ENCODE measurements at places on chromosomes 2 and 18. TPM values are rescaled to one million over a fixed set of nuclear protein-coding genes. Genes with fewer than 3 reads are reported as not detected.

MAP2 gene
- total RNA-seq = not detected

DNA sequence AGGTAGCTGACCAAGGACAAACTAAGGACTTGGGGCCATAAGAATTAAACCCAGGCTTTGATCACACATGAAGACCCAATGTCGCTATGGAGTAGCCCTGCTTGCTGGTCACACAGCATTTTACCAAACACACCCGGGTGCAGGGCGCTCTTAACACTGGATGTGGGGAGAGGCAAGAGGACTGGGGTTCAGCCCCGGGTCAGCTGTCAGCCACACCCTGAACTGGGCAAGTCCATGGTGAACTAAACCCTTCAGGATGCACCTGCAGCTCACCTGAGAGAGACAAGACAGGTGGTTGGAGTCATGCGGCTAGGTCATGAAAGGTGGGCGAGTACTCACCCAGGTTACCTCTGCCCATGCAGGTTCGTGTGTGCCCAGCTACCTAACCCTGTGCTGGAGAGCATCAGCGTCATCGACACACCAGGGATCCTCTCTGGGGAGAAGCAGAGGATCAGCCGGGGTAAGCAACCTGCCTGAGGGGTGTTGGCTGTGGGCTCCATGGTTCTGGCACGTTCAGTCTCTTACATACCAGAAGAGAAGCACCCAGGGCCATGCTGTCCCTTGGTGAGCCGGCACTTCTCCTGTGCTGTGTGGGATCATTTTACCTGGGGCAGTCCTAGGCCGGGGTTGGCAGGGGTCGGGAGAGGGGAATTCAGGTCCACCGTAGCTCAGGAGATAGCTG, 15.2 kb downstream of the EHD3 start:
- H3K27ac ChIP-seq = no peak overlapping the region
- H3K27me3 ChIP-seq = no peaks in the 10 kb centered on the region
- H3K4me1 ChIP-seq = peaks cover 2% of the 10 kb centered on the region

DNA sequence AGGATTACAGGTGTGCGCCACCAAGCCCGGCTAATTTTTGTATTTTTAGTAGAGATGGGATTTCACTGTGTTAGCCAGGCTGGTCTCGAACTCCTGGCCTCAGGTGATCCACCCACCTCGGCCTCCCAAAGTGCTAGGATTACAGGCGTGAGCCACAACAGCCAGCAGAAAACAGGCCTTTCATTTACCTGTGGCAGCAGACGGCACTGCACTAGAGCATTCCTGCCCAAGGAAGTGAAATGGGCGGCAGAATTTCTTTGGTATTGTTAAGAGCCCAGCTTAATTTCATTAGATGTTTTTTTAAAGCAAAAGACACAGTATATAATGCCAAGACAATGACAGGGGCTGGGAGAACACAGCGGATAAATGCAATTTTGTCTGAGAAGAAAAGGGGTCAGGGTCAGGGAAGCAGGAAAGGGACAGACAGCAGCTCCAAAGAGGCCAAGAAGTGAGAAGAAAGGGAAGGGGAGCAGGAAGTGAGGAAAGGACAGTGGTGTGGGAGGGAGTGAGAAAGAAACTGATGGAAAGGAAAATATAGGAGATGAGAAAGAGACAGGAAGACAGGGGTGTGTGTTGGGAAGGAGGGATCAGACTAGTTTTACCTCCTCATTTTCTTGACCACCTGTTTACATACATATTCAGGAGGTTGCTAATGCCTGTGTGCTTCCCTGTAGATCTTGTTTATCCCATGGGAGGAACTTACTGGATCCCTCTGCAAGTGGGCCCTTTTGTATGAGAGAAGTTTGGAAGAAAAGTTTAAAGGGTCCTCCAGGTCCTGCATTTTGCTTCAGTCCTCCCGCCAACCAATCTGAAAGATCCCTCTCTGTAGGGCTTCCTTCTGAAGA, 32.5 kb downstream of the KCTD1 start:
- no peaks in the 10 kb centered on the region for H3K27me3 ChIP-seq
- no peak for DNase-seq
- no peaks in the 10 kb centered on the region for H3K4me1 ChIP-seq
- H3K4me3 ChIP-seq = no peak overlapping the region

NT5C1B gene
- not detected for total RNA-seq

RAMP1 gene
- 3.9 TPM for total RNA-seq

All from activated CD8-positive, alpha-beta memory T cell treated with anti-CD3 and anti-CD28 coated beads, Interleukin-2, amount 10 ng/mL, durations not matched to agents 7 days and 5 days (primary cell).